ENCODE measurements at places on chromosomes 11 and 22. TPM values are rescaled to one million over a fixed set of nuclear protein-coding genes. Genes with fewer than 3 reads are reported as not detected.

MUC5B gene
- total RNA-seq = 1.2 TPM

UBQLNL gene
- not detected for total RNA-seq

A4GALT gene
- 14.2 TPM for total RNA-seq

NRXN2 gene
- total RNA-seq = 43.6 TPM

SLCO2B1 gene
- total RNA-seq = 45.3 TPM

NFAM1 gene
- 1.2 TPM for total RNA-seq

OR8A1 gene
- 7.0 TPM for total RNA-seq
